ENCODE measurements at places on chromosomes 1 and 21.

GRCh38 chr1:68047659-68048026, 2.8 kb downstream of the DIRAS3 start:
- no peak for DNase-seq

- DNase-seq, result no peak
These were observed 114.9 kb downstream of the SLC35F3 start for GRCh38 chr1:234019387-234019786.

DNA sequence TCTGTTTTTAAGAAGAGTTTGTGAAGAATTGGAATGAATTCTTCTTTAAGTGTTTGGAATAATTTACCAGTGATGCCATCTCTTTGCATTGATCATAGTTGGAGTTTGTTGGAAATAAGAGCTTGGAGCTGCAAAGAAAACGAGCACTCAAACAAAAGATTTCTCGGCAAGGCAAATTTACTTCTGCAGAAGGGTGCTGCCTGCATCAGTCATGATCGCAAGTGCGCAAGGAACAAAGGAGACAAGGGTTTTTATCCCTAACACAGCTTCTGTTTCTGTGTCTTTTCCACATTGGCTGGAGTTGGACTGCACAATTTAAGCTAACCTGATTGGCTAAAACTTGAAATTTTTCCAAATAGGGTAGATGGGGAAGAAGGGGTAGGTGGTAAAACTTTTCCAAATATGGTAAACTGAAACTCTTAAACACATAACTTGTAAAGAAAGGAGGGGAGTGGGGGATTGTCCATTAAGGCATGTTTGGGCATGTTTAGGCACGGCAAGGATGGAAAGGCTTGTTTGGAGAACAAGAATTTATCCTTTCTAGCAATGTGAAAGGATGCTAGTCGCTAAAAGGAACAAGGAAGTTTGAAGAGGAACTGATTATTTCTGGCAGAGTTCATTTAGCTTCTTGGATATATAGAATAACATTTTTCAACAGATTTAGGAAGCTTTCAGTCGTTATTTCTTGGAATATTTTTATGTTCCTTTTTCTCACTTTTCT, 3.5 kb upstream of the AADACL4 start:
- DNase-seq, result no peak

DNA sequence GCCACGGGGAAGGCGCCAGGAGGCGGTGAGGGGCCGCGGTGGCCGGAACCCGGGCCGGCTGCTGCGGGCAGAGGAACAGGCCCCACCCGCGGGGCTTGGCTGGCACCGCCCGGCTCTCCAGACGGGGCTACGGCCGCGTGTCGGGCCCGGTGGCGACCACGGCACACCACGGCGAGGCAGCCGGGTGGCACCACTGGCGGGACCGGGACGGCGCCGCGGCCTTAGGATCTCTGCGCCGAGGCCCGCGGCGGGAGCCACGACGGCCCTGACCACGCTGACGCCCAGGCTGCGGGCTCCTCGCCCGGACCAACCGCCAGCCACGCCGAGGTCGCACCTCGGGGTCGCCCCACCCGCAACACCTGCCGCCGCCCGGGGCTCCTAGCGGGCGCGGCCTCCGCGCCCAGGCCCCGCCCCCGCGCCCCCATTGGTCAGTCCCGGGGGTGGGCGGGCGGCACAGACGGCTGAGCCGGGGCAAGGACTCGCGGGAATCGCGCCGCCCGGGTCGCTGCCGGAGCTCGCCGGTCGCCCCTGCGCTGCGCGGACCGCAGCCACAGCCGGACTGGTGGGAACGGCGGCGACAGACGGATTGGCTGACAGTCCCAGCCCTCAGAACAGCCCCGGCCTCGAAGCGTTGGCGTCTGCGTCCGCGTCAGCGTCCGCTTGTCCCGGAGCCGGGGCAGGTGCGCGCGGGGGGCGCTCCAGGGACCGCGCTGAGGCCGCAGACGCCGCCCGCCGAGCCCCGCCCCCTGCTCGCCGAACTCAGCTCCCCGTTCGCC, at the start of gene BMP8A:
BMP8A (plus strand) TSS at position 491 of the 776 bp plus-strand sequence. CDS start 356 bp downstream, outside the sequence.
- DNase-seq, result peak; percentile 74

DNA sequence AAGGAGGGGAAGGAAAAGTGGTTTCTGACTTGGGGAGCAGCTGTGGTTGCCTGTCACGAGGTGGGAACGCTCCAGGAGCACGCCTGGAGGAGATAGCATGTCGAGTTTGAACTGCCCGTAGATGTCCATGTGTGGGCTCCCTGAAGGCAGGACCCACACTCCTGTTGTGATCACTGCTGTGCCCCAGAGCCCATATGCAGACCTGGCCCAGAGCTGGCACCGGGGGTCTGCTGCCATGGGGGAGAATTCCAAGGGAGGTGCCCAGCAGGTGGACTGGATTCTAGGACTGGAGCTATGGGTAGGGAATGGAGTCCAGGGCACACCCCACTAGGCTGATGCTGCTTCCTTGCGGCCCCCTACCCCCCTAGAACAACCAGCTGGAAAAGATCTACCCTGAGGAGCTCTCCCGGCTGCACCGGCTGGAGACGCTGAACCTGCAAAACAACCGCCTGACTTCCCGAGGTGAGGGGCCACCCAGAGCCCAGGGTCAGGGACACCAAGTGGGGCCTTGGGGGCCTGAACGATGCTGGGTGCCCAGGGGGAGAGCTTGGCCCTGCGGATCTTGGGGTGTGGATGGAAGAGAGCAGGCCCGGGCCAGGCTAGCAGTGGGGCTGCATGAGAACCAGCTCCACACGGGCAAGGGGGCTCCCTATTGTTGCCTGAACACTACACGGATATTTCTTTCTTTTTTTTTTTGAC, 9.3 kb downstream of the PODN start:
- DNase-seq, result no peak

- no peak for DNase-seq
These were observed 721 bp upstream of the LCE1B start for GRCh38 chr1:152811050-152811449.

DNA sequence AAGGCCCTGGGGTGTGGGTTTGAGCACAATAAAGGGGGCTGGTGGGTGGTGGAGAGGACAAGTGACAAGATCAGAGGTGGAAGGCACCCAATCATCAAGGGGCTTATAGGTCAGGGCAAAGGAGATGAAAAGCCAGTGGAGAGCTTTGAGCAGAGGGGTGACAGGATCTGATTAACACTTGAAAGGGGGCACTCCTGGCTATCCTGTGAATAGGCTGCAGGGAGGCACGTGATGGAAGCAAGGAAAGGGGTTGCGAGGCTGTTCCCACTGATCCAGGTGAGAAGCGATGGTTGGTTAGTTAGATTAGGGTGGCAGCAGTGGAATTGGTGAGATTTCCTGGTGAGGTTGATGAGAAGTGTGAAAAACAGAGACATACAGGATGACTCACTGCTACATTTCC, 80.6 kb downstream of the WLS start:
- DNase-seq, result no peak

GRCh38 chr21:32941263-32941662, 84.5 kb upstream of the OLIG2 start:
- DNase-seq, result no peak

- DNase-seq, result no peak
These were observed 622 bp upstream of the APOA2 start for GRCh38 chr1:161223805-161224694.

- DNase-seq, result no peak
These were observed 45.0 kb upstream of the KIRREL1 start for GRCh38 chr1:157948312-157949073.

DNA sequence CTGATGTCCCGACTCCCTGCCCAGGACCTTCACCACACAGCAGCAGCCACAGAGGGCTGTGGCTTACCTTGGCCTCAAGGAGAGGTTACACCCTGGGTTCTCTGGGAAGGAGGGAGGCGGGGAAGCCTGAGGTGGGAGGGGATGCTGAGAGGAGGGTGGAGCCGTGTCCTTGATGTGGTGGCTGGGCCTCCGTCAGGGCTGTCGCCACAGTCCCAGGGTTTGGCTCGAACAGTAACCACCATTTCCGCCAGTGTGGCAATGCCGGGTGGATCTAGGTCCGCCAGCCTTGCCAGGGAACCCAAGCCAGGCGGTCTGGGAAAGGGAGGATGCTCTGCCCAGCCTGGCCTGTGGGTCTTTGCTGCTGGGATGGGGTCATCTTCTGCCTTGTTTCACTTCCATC, 18.4 kb upstream of the CDCA8 start:
- DNase-seq, result no peak

- DNase-seq, result no peak
These were observed 1.1 kb downstream of the ZBTB18 start for GRCh38 chr1:244052016-244052727.

- DNase-seq, result no peak
These were observed 67.9 kb downstream of the PHACTR4 start for GRCh38 chr1:28437264-28437923.

DNA sequence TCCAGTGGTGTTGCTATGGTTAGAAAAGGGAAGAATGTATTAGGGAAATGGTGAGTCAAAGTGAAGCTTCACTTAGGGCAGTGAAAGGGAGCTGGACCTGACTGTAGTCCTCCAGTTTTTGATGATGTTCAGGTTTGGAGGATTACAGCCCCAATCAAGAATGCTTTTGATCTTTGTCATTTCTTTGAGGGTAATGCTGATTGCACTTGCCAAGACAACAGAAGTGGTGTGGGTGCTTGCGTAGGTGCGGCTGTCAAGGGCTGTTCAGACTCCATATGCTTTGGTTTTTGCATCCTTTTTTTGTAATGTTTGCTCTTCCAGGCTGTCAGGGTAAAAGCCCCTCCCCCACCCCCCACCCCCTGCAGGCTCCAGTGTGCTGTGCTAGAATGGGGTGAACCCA, 38.9 kb downstream of the HHAT start:
- no peak for DNase-seq

DNA sequence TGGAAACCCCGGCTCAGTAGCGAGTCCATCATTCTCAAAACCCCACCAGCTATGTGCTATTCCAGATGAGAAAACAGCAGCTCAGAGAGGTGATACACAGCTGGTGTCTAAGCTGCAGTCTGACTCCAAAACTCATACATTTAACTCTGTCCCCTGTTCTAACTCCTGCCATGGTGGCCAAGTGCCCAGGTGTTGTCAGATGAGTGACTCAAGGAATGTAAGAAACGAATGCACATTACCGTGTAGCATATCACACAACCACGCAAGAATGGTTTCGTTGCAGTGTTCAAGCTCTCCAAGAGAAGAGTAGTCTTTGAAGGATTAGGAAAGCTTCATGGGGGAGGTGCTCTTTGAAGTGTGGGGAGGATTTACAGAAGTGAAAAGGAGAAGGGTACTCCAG, 4.7 kb upstream of the XKR8 start:
- no peak for DNase-seq
